Stimulated activated CD4-positive, alpha-beta T cell treated with anti-CD3 and anti-CD28 coated beads, Interleukin-12 subunit alpha, Interleukin-12 subunit beta, amount 100 ng/mL, for 48 hours (primary cell): ENCODE measurements at places on chromosomes 2 and 18.

GRCh38 chr2:49110571-49110970 is 43.7 kb downstream of the FSHR start:
- no peak for DNase-seq

- DNase-seq, result no peak
Measured at GRCh38 chr2:182705761-182706160, 10.3 kb upstream of the DNAJC10 start.

- DNase-seq, result no peak
Measured at GRCh38 chr2:99275882-99276281, 20.4 kb upstream of the LYG2 start.

- DNase-seq, result no peak
Measured at GRCh38 chr18:58314284-58314683, 270.3 kb downstream of the NEDD4L start.

- DNase-seq, result no peak
Measured at GRCh38 chr2:72316774-72317173, 169.1 kb upstream of the CYP26B1 start.

- DNase-seq, result no peak
Measured at GRCh38 chr18:10399465-10399864, 55.0 kb upstream of the APCDD1 start.

- DNase-seq, result no peak
Measured at GRCh38 chr18:35804377-35804776, 168.1 kb upstream of the RMP24 start.

DNA sequence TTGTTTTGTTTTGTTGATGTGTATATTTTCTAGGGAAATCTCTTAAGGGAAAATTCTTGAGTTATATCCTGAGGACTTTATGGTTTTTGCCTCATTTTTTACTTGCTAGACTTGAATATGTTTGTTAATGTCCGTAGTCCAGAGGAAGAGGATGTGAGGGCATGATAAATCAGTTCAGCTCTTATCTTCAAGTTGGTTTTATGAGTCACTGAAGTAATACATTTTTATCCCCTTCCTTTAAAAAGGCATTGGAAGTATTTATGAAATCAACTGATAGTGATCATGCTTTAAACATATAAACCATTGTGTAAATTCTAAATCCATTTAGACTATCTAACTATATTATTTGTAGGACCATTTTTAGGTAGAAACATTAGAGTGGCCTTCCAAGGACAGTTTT is 43.9 kb upstream of the CYBRD1 start:
- no peak for DNase-seq

DNA sequence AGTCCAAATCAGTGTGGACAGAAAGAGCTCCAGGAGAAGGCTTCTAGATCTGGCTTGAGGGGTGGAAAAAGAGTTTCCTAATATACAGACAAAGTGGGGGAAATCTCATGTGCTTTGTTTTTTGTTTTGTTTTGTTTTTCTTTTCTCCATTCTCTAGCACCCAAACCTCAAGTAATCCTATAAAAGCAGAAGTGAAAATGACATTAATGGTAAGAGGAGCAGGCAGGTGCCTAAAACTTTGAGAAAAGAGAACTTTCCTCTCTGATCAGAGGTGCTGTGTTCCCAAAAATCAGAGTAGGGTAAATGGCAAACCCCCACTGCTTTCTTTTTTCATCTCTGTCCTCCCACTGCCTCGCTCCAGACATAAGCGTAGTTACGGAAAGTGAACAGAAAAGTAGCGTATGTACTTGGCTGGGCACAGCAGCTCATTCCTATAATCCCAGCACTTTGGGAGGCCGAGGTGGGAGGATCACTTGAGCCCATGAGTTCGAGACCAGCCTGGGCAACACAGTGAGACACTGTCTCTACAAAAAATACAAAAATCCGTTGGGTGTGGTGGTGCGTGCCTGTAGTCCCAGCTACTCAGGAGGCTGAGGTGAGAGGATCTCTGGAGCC is 77.8 kb downstream of the FAM161A start:
- no peak for DNase-seq

GRCh38 chr18:72181241-72181764 is 362.8 kb downstream of the CBLN2 start:
- DNase-seq, result no peak

GRCh38 chr2:187470698-187471097 is 22.6 kb upstream of the CALCRL start:
- no peak for DNase-seq

- DNase-seq, result no peak
Measured at GRCh38 chr2:191556463-191556862, 121.5 kb upstream of the NABP1 start.
